ENCODE measurements at places on chromosomes 12 and 14.
A peak's percentile ranks its signal among the peaks of the same experiment; 100 is the strongest.

- no peak for DNase-seq
Measured at GRCh38 chr12:65414526-65414925, 136.0 kb downstream of the MSRB3 start.

DNA sequence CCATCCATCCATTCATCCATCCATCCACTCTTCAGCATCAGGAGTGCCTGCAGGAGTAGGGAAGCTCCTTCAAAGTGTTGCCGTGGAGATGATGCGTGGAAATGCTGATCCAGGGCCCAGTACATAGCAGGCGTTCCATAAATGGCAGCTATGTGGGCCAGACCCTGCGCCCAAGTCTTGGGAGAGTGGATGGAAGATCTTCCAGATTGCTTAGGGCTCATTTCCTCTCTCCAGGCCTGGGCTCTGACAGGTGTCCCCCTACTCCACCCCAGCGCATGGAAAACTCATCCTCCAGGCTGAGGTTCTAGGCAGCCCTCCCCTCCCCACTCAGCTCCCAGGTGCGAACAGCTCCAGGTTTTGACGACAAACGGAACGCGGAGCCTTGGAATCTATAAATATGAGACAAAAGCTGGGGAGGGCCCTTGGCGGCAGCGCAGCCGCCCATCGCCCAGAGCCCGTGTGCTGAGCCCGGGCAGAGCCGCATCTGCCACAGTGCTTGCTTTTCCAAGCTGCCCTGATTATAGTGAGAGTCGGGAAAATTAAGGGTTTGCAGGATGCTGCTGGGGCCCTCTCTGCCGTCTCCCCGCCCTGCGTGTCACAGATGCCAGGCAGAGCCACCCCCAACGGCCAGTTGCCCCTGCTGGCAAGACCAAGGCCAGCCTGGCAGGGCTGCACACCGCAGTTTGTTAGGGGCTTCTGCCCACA is 1.6 kb downstream of the BEGAIN start:
- no peak for DNase-seq

- no peak for DNase-seq
Measured at GRCh38 chr12:28872654-28873268, 276.3 kb upstream of the FAR2 start.

DNA sequence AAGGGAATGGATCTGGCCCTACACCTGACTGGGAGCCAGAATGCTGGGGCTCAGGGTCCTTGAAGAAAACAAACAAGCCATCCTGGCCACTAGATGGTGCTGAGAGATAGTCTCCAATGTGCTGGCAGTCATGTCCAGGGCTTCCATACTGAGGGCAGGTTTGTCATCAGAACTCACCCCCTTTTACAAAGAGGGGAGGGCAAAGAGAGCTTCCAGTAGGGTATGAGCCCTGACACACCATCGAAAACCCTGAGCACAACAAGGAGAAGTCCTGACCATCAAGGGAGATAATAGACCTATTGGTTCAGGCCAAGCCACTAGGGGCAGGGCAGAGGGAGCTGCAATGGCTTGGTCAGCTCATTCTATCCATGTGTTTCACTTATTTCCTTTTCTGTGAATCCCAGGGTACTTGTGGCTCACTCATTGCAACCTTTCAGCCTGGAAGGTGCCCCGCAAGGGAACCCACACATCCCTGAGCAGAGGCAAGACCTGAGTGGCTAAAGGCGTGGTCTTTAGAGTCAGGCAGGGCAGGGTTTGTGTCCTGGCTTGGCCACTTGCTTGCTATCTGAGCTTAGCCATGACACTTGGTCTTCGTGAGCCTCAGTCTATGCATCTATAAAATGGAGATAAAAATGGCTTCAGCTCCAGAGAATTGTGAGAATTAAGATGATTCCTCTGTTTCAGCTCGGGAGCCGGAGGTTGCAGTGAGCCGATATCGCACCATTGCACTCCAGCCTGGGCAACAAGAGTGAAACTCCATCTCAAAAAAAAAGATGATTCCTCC is 6.2 kb upstream of the PLEKHH1 start:
- no peak for DNase-seq

DNA sequence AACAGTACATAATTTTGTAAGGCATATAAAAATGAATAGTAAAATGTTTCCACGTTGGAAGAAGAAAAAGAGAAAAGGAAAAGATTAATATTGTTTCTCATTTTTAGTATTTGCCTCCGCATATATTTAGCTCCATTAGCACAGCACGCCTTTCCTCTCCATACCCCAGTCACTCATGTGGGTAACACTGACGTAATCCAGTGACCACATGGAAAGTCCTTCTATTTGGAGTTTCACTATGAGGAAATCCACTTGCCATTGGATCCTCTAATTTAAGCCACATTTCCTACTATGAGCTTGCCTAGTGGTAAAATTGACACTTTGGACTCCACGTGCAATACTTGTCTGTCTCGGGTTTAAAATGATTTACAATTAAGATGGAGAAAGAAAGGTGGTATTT is 5.7 kb upstream of the SLCO1A2 start:
- no peak for DNase-seq

DNA sequence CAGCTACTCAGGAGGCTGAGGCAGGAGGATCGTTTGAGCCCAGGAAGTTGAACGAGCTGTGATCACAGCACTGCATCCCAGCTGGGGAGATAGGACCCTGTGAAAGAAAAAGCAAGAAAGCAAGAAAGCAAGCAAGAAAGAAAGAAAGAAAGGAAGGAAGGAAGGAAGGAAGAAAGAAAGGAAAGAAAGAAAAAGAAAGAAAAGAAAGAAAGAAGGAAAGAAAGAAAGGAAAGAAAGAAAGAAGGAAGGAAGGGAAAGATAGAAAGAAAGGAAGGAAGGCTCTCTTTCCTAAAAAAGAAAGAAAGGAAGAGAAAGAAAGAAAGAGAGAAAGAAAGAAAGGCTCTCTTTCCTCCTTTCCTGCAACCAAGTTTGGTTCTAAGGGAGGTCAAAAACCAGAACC is 380.3 kb downstream of the PCNX1 start:
- DNase-seq: no peak

- no peak for DNase-seq
Measured at GRCh38 chr14:98886982-98887381, 385.0 kb downstream of the BCL11B start.

- DNase-seq: peak; percentile 39
Measured at GRCh38 chr12:120903412-120904196, 554 bp downstream of the SPPL3 start.

GRCh38 chr12:63882844-63883243 is 38.3 kb downstream of the SRGAP1 start:
- DNase-seq: no peak

GRCh38 chr14:73788701-73789551 is 62.7 kb upstream of the PTGR2 start:
- no peak for DNase-seq

- no peak for DNase-seq
Measured at GRCh38 chr14:37903343-37904191, 304.1 kb upstream of the SSTR1 start.

- DNase-seq: no peak
Measured at GRCh38 chr14:20781803-20782202, 735 bp downstream of the RNASE6 start.

DNA sequence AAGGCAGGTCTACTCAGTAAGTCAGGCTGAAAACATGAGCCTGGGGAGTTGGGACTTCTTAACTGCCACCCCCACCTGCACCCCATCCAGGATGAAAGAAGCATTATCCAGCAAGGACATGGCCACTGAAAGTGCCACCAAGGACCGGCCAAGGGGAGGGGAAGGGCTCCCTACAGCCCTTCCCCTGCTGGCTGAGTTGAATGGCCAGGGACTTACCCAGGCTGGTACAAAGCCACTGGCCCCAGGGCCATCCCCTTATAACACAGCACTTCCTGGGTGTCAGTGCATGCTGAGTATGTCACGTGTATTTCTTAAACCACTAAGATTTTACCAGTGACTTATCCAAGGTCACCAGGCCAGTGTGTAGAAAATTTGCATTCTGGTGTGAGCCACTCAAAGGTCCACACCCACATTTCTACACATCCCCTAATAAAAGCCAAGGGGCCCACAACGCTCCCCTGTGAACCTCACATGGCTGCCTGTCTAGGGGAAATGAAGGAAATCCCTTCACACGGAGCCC is 29.3 kb upstream of the ZFP36L1 start:
- DNase-seq: no peak

GRCh38 chr14:88005978-88006851 is 1.3 kb downstream of the GPR65 start:
- DNase-seq: no peak

DNA sequence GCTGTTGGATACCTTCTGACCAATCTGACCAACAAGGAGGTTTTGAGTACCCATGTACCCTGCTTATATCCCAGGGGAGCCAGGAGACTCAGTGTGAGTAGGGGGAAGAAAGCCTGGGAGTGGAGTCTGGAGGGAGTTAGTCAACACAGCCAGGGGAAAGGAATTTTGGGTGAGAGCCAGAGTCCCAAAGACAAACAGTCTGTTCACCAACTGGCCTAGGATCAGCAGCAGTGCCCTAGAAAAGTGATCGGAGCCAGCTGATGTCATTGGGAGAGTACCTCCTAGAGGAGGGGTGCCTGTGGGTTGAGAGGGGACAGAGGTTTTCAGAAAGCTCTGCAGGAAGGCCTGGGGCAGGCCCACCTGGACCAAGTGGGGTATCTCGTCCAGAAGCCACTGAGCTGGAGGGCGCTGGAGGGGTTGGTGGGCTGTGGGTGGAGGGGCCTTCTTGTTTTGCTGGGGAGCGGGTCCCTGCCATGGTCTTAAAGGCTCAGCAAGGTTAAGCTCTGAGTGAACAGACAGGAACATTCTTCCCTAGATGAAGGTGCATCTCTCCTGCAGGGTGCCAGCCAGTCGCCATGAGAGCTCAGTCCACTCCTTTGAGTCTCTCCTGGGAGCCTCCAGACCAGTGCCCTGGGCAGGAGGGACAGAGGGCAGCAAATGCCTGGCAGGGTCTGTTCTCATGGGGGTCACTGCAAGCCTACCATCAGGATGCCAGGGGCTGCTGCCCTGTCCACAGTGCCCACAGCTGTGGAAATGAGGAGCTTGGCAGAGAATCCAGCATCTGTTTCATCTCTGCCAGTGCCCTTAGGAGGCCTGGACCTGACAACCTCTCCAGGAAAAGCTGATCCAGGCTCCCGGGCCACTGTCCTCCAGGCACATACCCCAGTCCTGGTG is 63.6 kb downstream of the CHGA start:
- DNase-seq: no peak

DNA sequence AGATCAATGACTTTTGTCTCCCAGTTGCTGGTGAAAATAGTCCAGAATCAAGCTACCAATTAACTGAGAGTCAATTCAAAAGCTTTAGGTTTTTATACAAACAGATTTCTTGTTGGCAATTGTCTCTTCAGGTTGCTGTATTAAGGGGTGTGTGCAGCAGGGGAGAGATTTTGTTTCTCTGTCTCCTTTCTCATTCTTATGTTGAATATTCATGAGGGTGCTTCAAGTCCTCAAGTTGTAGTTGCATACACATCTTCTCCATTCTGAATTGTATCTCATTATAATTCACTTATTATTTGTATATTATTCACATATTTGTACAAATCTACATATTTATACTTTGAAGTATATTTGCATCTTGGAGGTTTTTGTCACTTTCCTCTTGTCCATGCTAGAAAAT is 126.7 kb upstream of the PTPRQ start:
- DNase-seq: no peak

DNA sequence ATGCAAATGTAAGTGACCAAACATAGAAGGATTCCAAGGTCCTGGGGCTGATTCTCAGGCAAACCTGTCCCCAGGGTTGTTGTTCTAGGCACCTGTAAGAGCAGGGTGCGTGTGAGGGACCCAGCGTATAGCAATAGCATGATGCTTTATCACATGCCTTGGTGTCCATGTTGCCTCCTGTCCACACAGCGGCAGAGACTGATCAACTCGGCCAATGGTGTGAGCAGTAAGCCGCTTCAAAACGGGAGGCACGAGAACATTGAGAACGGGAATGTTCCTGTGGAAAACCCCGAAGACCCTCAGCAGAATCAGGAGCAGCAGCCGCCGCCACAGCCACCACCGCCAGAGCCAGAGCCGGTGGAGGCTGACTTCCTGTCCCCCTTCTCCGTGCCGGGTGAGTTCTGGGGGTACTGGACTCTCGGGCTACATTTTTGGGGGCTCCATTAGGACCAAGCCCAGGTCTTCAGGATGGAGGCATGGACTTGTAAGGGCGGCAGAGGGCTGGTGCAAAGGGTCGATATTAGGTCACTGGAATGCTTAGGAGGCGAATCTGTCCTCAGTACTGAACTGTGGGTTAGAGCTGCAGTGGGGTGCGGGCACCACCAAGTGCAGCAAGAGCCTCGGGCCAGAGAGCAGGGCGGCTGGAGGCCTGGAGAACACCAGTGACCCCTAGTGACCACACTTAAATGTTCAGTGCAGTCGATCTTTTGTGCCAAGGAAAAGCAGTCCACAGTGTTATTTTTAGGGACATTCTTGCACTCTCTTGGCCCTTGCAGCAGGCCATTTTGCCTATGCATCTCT is 57.2 kb upstream of the RIN3 start:
- no peak for DNase-seq

DNA sequence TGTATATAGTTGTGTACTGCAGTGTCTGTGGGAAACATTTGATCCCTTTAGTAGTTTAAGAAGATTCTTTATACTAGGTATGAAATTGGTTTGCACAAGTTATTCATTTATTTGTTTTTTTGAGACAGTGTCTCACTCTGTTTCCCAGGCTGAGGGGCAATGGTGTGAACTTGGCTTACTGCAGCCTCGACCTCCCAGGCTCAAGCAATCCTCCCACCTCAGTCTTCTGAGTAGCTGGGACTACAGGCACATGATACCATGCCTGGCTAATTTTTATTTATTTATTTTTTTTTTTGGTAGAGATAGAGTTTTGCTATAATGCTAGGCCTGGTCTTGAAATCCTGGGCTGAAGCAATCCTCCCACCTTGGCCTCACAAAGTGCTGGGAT is 209.4 kb downstream of the RASSF9 start:
- no peak for DNase-seq

DNA sequence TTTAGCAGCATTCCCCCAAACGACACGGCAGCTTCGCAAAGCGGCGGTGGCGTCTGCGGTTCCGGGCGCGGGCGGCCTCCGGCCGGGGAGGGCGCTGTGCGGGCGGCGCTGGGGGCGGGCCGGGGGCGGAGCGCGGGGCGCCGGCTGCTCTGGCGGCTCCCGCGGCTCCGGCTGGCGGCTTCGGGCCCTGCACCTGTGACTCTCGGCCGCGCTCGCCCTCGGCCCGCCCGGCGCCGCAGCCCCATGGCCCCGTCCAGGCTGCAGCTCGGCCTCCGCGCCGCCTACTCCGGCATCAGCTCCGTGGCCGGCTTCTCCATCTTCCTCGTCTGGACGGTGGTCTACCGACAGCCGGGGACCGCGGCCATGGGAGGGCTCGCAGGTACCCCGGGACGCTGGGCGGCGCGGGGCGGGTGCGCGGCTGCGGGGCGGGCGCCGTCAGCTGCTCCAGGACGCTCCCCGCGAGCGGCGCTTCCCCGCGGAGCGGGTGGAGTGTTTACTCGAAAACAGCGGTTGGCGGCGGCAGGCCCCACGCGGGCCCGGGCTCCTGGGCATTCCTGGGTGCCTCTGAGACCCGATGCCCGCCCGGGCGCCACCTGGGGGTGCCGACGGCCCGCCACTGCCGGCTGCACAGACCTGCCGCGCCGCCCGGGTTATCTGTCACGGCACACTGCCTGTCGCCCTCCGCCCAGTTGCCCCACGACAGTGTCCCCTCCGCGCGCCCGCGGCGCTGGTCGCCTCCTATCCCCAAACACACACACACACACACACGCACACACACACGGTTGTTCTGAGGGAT is at the start of gene SLC48A1:
SLC48A1 (plus strand) TSS at position 177 of the 796 bp plus-strand sequence; CDS start at position 244, 67 bp downstream.
- DNase-seq: peak; percentile 72
